ENCODE measurements at places on chromosomes 7 and 10. TPM values are rescaled to one million over a fixed set of nuclear protein-coding genes. Genes with fewer than 3 reads are reported as not detected.
A peak's percentile ranks its signal among the peaks of the same experiment; 100 is the strongest.

CACNB2 gene
- 2.4 TPM for polyA plus RNA-seq

IFIT1B gene
- polyA plus RNA-seq = 0.09 TPM

LOXL4 gene
- 4.6 TPM for polyA plus RNA-seq

TCF7L2 gene
- 36.8 TPM for polyA plus RNA-seq

DNA sequence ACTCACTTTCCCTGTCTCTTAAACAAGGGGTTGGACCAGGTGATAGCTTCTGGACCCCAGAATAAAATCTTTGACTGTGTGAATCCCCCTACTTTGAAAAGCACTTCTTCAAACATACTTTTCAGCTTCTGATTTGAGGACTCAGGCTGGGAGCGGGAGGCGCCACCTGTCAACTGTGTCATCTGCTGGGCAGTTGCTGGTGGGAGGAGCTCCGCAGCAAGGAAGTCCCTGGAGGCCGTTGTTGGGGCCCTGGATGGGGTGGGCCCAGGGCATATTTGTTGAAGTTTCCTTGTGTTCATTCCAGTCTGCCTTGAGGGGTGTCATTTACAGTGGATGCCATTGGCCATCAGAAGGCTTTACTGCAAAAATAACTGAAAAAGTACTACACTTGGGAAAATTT, 197.7 kb downstream of the CCDC3 start:
- DNase-seq = no peak

DNA sequence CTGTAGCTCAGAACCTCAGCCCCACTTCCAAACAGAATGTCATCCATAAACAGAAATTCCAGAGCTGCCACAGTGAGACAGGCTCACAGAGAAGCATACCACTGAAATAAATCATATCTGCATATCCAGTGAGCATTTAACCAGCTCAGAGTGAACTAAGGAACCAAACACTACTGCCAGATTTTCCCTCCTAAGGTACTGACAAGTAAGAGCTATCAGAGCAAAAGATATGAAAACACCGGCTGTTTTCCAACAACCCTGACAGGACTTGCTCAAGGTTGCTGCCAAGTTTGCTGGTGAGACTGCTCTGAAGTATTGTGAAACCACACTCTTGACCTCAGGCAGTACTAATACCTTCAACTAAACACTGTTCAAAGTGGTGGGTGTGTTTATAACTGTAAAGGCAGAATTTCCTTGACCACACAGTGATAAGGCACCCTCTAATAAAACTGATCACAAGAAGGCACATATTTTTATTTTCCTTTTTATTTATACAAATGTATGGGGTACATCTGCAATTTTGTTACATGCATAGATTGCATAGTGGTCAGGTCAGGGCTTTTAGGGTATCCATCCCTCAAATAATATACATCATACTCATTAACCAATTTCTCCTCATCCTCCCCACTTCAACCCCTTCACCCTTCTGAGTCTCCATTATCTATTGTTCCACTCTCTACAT, 18.3 kb downstream of the SGMS1 start:
- no peak for DNase-seq

DNA sequence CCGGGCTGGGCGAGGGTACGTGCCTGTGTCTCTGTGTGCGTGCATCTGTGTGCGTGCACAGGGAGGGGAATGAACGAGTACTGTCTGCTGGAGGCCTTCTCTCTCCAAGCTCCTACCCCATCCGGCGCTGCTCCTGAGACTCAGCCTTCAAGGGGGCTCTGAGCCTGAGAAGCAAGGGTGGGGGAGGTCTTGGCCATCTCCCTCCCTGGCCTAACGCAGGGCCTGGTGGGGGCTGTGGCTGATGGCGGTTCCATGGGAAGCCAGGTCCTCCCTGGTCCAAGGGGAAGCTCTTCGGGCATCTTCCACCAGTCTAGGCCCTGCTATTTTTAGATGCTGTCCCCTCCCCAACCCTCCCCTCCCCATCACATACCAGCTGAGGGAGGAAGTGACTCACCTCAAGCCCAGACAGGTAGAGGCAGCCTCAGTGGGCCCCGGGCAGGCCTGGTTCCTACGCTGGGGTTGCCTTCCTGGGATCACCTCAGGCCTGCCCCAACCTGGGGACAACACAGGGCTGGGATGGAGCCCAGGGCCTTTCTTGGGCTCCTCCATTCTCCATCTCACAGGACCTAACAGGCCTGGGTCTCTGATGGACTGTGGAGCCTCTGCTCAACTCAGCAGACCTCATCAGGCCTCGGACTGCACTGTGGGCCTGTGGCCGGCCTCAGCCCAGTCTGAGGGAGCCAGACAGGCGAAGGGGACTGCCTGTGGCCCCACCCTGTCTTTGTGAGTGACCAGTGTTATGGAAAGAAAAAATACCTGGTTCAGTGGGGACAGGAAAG, 32.2 kb downstream of the DNAJB12 start:
- DNase-seq = no peak

DNA sequence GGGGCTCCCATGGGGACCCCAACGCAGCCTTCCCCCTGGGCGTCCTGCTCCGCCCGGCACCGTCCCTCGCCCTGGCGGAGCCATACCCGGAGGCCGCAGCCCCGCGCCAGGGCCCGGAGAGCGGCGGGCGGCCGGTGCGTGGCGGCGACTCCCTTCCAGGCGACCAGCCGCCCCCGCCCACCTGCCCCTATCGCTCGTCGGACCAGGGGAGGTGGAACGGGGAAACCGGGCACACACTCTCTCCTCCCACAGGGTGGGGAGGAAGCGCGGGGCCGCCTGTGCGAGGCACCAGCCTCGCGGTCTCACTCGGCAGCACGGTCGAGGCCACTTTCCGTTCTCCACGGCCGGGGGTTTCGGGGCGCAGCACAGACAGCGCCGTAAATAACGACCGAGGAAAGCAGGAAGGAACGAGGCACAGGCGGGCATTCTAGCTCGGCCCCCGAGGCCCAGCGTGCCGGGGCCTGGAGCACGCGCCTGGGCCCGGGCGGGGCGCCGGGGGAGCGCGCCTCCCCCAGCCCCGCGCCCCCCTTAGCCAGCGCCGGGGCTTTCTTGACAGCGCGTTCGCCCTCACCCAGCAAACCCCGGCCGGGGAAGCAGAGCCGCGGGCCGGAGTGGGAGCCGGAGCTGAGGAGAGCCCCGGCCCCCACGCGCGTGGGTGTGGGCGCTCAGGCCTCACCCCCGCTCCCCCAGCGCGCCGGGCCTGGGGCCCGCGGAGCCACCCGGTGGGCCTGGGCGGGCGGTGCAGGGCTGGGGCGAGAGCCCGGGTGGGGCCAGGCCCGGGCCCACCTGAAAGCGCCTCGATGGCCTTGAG, 936 bp downstream of the IGF2BP3 start:
- no peak for DNase-seq

DNA sequence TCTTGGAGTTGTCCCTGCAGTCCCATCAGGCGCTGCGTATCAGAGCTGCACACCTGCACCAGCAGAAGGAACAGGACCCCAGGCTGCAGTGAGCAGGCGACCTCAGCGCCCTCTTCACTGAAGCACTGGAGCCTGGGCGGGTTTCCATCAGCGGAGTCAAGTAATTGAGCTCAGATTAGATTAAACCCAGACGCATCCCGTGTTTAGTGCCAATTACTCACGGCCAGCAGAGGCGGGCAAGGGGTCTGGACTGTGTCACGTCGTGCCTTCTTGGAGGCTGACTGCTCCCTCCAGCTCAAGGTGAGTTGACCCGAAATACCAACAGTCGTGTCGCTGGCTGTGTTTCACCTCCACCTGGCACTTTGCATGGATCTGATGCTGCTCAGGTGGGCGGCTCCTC, 123.6 kb downstream of the CXCL12 start:
- DNase-seq = no peak

GRCh38 chr10:90859321-90859751, 1.5 kb upstream of the HTR7 start:
- DNase-seq = no peak

DNA sequence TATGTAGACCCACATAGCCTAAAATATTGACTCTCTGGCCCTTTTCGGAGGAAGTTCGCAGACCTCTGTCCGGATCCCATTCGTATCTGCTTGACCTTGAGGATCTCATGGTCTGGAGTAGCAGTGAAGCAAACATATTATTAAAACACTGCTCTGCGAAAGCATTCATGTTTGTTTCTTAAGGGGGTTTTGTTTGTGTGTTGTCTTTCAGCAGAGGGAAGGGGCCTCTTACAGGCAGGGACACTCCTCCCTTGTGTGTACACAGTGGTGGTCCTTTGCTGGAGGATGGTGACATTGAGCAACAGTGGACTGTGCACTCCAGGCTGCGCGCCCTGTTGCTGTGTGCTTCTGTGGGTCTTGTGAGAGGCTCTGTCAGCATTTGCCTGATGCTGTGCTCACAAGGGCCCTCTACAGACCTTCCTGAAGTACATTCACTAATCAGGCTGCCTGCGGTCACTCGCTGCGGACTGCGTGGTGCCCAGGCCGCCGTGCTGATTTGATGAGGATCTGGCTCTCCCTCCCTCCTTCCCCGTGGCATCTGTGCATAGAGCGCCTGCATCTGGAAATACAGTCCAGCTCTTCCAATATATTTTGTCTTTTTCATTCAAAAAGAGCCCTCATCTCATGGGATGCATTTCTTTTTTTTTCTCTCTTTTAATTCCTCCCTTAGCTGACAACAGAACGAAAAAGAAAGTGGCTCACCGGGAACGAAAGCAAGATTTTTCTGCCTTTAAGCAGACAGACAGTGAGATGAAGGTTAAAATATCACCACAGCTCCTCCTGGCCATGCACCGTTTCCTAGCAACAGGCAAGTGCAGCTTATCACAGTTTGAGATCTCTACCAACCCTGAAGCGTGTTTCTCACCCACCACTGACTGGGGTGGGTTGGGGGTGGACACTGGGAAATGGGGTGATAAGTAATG, 135.8 kb downstream of the CNNM2 start:
- peak; percentile 40 for DNase-seq

DNA sequence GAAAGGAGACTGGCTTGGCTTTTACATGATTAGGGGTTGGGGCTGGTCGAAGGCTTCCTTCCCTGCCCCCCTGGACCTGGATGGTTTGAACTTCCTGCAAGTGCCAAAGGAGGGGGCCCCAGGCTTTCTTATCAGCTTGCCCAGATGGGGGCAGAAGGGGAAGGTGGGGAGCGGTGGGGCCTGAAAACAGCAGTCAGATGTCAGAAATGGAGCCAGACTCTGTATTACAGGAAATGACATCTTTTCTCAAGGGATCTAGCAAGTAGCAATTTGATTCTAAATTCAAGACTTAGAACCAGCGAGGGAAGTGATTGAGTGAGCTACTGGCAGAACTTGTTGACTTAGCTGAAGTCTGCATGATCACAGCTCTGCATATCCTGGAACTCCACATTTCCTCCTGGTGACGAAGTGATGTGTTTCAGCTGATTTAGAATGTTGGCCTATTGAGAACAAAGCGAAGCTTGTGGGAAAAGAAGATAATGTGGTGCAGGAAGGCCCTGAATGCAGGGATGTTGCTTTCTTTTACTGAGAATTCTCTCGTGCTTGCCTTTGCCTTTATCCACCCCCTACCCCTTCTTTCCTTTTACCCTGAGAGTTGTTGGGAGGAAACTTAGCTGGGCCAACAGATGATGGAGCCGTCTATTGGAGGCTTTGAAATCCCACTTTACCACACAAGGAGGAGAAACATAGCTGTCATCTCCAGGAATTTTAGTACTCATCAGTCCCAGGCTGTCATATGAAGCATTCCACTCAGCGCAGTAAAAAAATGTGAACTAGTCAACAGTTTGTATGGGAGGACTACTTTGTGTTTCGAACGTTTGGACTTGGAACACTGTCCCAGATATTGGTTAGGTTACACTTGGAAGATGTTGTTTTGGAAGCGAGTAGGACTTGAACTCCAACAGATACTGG, 43.2 kb downstream of the CCNY start:
- peak; percentile 52 for DNase-seq

GRCh38 chr10:122565766-122566206, 5.2 kb downstream of the DMBT1 start:
- DNase-seq = peak; percentile 55

DNA sequence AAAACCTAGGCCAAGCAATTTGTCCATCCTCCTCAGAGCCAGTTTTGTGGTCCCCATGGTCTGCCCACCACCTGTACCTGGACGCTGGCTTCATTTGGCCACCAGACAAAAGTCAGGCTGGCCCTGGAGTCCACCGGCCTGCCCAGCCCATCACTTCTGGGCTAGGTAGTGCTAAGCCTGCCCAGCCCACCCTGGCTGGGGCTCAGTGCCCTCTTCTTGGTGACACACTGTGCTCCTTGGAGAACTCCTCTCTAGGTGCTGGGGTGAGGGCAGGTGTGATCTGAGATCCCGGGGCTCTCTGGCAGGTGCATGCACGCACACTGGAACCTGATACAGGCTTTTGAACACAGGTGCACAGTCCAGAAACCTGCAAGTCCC, 1.1 kb downstream of the AIFM2 start:
- DNase-seq = no peak

DNA sequence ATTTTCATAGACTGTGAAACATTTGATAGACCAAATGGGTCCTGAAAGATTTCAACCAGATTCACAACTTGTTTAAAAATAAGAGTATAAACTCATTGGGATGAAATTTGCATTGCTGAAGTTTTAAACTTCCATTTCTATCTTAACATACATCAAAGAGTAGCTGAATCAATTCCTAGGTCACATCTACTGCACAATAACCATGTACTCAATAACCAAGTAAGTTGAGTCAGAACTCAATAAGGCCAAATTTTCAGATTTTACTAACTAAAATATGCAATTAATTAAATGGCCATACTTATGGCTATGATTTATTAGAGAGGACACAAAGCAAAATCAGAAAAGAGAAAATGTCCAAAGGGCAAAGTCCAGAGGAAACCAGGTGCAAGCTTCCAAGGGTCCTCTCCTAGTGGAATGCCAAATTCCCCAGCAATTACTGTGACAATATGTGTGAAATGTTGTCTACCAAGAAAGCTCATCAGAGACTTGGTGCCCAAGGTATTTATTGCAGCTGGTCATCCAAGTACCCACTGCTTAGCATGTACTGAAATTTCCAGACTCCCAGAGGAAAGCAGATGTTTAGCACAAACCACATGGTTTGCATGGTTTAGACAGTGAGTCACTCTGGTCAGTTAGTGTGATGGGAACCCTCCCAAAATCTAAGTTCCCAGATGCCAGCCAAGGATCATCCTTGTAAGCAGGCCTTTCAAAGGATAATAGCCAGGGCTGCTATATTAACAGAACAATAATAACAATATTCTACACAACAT, 238.9 kb downstream of the IPMK start:
- no peak for DNase-seq

DNA sequence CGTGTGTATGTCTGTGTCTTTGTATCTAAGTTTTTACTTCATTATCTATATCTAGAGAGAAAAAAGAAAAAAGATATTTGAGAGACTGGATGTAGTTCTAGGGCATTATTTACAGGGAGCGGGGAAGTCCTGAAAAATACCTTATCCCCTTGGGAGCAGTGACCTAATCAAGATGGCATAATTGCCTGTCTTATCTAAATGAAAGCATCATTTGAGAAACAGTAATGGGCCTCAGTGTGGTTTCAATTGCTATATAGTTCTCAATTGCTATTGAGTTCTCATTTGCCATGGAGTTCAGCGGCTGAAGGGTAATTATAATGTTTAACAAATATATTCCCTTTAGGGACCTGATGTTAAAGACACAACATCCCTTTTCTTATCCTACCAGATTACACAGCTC, 216.5 kb downstream of the PLXNA4 start:
- no peak for DNase-seq

DNA sequence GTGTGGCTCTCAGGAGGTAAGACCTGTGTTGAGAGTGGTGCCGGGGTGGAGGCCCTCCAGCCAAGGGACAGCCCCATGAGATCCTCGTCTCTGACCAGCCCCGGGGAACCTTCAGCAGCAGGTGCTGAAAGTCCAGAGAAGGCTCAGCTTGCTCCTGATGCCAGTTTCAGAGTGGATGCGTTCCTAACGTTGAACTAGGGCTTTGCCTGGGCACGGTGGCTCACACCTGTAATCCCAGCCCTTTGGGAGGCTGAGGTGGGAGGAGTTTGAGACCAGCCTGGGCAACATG, 45.7 kb downstream of the BAIAP2L1 start:
- DNase-seq = no peak

GRCh38 chr10:126042354-126042753, 146.0 kb downstream of the FANK1 start:
- no peak for DNase-seq
